ENCODE measurements at places on chromosomes 5 and 9.

- no peak for DNase-seq
These were observed 11.6 kb upstream of the CRB2 start for GRCh38 chr9:123344192-123344949.

DNA sequence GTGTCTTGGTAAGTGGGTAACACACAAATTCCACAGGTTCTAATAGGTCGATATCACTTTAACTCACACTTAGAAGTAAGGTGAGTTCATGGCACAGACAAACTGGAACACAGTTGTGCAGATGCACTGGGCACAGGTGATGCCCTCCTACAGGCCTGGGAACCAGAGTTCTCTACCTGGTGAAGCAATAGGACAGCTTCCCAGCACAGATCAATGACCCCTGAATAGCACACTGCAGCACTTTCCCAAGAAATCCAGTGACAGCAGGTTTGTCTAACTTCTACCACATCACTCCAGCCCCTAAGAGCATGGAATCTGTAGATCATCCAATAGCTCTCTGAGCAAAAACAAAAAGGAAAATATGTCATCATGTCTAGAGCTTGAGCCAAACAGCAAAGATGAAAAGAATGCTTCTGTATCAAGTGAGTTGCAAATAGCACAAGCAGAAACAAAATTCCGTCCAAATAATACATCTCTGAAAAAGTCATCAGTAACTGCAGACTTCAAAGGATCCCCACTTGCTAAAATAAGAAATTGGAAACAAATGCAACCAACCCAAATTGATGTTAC, 33.5 kb downstream of the MOCS2 start:
- no peak for DNase-seq

- DNase-seq = no peak
These were observed 87.8 kb upstream of the CPEB4 start for GRCh38 chr5:173800340-173800739.

GRCh38 chr5:177553671-177554429, 513 bp downstream of the FAM193B start:
- DNase-seq = peak; percentile 33

- DNase-seq = no peak
These were observed 78.1 kb upstream of the MAST4 start for GRCh38 chr5:66518052-66518451.

GRCh38 chr9:21624675-21625644, 142.8 kb upstream of the IFNE start:
- no peak for DNase-seq

DNA sequence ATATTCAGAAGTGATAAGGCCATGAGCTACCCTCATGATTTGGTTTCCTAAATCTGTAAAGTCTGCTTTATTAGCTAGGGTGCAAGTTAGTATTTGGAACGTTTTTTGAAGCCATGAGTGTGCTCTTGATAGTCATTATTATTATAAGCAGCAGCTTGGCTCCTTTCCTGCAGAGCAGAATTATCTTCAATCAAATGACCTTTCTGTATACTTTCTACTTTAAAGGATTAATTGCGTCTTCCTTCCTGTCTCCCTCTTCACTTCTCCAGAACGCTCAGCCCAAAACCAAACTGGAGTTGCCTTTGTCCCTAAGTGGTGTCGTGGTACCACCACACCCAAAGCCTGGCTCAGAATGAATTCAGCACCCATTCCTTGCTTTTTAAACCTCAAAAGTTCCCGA, 211.3 kb downstream of the ARHGAP26 start:
- DNase-seq = no peak

- no peak for DNase-seq
These were observed 60.4 kb downstream of the GHR start for GRCh38 chr5:42483472-42484154.

DNA sequence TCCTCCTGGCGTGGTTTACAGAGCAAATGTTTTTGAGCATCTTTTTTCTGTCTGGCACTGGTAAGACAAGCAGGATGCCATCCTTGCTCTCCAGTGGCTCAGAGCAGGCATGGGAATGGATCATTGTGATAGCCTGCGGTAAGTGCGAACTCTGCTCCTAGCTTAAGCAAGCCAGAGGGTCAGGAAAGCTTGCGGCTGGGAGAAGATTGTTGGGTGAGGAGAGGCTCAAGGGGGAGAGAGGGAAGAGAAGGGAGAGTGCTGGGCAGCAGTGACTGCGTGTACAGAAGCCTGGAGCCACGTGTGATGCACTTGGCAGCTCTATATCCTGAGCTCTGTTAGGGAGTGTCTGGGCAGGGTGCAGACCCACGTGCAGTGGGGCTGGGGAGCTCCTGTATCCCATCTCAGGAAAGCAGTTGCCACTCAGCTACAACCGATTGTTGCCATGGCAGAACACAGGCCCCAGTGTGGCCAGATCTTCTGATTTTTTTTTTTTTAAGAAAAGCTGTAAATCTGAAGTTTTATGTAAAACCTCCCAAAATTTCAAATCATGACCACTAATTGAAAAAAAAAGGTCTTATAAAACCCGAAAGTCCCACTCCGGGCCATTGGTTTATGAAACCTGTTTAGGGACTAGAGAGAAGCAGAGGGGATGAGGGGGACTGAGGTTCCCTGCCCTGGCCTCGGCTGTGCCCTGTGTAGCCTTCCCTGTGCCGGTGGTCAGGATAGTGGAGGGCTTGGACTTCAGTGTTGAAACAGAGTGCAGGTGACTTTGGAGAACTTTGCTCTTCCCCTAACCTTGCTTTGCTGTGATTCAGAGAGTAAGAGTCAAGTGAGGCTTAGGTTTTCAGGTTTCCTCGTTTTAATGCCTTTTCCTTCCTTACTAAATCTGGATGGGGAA, 67.3 kb downstream of the ZNF618 start:
- DNase-seq = no peak

DNA sequence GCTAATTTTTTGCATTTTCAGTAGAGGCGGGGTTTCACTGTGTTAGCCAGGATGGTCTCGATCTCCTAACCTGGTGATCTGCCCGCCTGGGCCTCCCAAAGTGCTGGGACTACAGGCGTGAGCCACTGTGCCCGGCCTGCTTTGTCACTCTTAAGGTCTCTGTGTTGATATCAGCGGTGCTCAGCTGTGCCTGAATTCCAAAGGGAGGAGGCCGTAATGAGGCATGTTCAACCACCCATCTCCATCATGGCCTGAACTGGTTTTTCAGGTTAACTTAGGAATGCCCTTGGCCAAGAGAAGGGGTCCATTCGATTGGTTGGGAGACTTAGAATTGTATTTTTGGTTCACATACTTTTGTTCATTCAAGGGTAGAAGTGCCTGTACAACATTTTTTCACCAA, 22.0 kb downstream of the HSD17B3 start:
- DNase-seq = no peak

- no peak for DNase-seq
These were observed 74.9 kb upstream of the VCAN start for GRCh38 chr5:83396662-83397061.

DNA sequence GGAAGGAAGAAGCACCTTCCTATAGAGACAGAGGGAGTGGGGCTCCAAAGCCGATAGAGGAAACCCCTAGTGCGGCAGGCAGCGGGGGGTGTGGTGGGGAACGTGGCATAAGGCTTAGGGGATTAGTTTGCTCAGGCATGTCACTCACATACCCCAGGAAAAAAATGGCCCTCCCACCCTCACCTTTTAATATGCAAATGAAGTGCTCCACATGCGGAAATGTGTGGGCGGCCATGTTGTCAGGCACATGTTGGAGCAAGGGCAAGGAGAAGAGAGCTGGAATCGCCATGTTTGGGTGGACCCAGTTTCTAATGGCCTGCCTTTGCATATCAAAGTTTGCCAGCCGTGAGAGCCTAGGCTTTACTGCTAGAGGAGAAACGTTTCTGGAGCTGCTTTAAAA, 758.8 kb downstream of the NR2F1-AS1 start:
- no peak for DNase-seq

DNA sequence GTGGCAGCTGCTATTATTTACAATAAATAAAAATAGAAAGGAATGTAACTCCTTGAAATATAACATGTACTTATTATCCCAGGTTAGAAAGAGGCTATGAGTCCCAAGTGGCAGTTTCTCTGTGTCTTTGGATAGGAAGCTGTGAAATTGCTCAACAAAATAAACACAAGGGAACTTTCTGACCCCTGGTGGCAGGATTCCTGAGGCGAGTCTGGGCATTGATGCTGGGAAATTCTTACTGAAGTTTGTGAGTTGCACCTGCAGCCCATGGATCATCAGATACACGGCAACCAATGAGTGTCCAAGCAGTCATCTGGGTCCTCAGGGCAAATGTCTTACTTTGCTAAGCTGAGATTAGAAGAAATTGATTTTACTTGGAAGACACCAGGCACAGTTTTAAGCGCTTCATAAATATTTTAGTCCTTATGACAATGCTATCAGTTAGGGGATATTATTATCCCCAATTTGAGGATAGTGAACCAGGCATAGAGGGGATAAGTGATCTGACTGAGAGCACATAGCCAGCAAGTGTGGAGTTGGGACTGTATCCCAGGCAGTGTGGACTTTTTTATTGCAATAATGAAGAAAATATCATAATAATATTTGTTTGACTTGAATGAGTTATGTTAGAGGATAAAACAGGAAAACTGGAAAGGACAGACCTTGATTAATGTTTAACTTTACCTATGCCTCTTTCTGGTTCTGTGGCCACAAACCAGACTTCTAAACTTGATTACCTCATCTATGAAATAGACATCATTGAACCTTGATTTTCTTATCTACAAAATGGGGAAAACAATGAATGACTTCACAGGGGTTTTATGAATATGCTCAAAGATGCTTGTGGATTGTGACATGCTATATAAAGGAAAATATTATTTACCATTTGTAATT, 265.5 kb upstream of the ADAMTSL1 start:
- no peak for DNase-seq

DNA sequence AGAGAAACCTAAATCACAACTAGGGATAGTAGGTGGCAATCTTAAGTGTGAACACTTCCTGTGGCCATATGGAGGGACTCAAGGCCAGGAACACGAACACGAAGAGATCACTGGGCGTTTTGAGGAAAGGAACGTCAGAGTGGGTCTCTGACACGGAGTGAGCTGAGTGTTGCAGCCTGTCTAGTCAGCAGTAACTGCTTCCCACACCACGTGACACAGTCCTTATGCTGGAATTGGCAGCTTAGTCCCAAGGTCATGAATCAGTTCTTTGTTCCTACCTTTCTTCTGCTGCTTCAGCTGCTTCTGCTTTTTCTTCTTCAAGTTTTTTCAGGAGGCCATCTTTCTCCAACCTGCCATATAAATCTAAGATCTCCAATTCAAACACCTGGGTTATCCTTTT, 18.2 kb downstream of the SPACA9 start:
- no peak for DNase-seq

- no peak for DNase-seq
These were observed 6.8 kb upstream of the ZBTB34 start for GRCh38 chr9:126853667-126854066.

DNA sequence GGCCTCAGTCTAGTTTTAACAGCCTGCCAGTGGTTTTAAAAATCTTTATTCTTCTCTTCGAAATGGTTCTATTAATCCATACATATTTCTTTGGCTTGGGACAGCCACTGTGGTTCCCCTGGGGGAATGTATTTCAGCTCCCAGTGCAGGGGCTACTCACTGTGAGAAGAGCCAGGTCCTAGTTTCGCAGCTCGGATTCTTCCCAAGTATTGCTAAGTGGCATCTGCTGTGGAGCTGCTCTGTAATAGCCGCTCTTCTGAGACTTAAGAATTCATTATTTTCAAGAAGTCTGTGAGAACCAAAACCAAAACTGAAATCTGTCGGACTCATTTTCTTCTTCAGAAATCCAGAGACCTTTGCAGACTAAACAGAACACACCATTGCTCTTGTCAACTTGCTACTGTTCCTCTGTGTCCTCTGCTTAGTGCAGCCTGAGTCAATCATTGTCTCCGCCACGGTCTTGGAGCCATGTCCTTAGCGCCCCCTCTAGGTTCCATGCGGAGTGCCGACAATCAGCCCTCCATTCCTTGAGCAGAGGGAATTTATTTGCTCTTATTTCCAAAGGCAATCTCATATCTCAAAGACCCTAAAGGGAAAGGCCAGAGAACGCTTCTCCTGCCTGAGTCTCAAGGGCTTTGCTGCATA, 478.2 kb downstream of the SPATA31D1 start:
- no peak for DNase-seq

GRCh38 chr9:116461632-116462031, 225.5 kb upstream of the TRIM32 start:
- DNase-seq = no peak

DNA sequence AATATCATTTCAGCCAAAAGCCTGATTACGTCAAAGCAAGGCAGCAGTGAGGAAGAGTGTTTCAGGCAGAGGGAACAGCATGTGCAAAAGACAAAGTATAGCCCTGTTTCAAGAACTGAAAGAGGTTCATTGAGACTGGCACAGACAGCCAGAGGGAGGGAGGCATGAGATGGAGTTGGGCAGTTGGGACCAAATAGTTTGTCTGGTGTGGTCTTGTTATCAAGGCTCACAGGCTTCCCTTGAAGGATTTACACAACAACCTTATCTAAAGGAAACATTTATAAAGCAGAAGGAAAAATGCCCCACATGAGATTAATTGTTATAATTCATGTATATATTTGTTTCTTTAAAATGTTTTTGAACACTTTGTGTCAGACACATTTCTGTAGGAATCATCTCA, 253.3 kb downstream of the DMAC1 start:
- no peak for DNase-seq

DNA sequence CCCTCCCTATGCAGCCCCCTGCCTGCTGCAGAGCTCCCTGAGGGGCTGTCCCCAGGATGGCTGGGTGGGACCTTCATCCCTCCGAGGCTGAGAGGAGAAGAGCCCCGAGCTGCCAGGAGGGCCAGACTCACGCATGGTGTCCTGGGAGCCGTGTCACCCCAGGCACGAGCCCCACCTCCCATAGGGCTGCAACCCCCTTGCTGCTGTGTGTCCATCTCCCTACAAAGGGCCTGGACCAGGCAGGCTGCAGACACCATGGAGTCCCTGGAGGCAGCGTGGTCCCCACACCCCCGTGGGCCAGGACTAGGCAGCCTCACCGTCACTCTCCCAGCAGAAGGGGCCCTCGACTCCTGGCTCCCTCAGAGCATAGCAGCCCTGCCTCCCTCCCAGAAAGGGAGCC, 11.2 kb upstream of the SEC16A start:
- DNase-seq = no peak

DNA sequence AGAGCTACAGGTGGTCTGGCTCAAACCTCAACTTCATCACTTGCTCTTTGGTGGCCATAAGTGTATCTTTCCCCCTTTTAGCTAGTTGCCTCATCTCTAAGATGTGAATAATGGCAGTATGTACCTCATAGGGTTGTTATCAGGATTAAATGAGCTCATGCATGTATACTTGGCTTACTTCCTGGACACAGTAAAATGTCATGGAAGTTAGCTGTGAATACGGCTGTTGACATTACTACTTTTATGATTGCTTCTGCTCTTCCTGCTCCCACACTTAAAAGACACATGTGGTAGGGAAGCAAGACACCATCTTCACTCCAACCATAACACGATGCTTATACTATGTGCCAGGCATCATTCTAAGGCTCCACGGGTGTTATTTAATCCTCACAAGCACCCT, 114.5 kb upstream of the GPR151 start:
- DNase-seq = no peak

DNA sequence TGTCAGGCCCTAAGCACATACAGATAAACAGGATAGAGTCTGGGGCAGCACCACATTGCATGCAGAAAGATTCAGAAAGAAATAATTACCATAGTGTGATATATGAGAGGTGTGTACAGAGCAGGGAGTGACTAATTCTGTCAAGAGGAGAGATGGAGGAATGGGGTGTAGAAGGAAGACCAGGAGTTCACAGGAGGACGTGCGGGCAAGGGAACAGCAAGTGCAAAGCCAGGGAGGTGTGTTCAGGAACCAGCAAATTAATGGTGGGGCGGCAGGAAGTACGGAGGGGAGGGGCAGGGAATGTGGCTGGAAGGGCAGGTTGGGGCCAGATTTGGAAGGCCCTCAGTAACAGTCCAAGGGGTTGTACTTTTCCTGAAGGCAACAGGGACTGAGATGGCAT, 17.4 kb downstream of the EGR1 start:
- no peak for DNase-seq

Measured in activated effector memory CD4-positive, alpha-beta T cell treated with Interleukin-2 at 50 U/mL for 16 hours (primary cell).